ENCODE measurements at places on chromosomes 1 and 21.
A peak's percentile ranks its signal among the peaks of the same experiment; 100 is the strongest.

- DNase-seq: peak; percentile 10
Measured at GRCh38 chr1:241857131-241857530, 9.1 kb downstream of the EXO1 start.

- no peak for DNase-seq
Measured at GRCh38 chr1:18764362-18764761, 95.1 kb downstream of the TAS1R2 start.

DNA sequence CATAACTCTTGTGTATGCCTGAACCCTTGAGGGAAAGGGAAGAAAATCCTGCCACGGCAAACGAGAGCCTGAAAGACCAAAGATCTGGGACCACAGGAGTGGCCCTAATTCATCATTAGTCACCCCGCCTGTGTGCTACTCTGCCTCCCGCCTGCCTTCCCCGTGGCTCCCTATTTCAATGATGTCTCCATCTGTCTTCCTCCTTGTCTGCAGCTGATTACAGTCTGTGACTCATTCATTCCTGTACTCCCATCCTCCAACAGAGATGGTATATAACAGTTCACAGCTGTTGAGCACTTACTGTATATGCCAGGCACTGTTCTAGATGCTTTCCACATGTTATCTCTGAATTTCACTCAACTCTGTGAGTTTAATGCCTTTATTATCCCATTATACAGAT is 96.6 kb downstream of the SEC16B start:
- peak; percentile 98 for DNase-seq

DNA sequence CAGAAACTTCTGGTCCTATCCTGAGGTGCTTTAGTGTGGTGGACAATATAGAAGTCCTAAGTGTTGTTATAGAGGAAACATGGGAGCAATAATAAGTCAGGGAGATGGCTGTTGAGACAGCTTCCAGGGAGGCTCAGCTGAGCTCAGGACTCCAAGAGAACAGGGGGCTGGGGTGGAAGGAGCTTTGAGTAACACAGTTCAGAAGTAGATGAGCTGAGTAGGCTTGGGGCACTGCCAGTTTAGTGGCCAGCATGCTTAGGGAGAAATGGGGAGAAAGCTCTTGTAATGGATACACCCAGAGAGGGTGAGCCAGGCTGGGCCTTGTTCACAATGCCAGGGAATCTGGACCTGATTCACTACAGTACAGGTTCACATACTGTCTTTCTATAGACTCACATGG is 201.6 kb downstream of the DAB1 start:
- no peak for DNase-seq

DNA sequence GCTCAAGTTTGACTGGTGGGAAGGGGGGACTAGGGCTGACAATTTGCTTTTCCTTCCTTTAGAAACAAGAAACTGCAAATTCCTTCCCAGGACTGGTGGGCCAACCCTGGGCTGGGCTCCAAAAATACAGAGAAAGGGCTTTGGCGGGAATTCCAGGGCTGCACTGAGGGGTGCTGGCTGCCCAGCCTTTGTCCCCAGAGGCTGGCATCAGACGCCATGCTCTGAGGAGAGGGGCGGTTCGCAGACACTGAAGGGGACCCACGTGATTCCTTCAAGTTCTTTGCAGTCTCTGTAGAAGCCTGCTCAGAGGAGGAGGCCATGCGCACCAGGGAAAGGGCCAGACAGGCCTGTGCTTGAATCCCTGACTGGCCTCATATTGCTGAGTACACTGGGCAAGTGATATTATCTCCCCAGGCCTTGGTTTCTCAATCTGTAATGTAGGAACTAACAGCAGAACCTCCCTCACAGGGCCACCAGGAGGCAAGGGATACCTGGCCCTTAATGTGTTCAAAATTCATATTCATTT is 119.5 kb downstream of the EPHB2 start:
- no peak for DNase-seq

DNA sequence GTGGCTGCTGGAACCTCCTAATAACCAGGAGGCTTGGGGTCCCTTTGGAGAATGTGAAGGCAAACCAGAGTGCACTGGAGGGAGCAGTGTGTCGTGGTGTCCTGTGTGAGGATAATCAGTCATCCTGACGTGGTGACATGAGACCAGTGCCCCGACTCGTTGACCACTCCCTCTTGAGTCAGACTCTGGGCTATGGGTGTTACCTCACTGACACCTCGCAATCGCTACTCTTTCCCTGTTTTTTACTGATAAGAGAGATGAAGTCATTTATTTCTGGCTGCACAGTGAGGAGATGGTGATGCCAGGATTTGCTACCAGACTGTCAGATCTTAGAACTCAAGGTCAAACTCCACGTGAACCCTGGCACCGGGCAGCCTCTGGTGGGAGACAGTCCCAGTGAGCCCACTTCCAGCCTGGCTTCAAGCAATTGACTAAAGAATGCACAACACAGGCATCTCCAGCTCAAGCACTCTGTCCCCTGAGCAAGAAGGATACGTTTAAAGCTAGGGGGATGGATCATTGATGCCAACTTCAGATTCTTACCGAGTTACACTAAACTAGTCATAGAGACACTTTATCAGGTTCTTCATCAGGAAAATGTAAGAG is 30.3 kb downstream of the UBASH3A start:
- DNase-seq: no peak

DNA sequence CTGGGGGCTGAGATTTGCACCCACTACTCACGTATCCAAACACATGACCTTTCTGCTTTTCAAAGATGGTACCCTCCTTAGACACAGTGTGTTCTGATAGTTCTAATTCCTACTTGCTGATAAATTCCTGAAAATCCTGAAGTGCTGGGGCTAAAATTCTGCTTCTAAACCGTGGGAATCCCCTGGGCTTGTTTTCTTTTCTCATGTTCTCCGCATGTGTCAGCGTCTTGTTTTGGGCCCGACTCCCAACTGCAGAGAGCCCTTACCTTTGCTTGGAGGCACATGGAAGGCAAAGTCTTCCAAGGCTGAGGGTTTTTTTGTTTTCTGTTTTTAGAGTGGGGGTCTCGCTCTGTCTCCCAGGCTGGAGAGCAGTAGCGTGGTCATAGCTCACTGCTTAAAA is 27.2 kb downstream of the PSMG1 start:
- DNase-seq: peak; percentile 64

DNA sequence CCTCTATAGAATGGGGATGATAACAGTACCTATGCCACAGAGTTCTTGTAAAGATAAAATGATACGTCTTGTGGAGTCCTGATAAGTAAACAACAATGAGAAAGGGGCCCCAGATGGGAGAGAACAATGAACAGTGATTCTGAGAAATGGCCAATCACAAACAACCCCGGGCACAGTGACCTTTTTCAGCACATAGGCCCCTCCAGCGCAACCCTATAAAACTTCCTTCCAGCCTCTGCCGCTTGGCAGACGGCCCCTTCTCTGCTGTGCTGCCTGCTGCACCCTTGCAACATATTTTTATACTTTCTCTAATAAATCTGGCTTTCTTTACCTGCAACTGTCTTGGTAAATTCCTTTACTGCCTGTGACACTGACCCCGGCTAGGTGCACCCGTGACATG is 8.9 kb downstream of the RCAN1 start:
- no peak for DNase-seq
